Neural crest cell (in vitro differentiated cells): ENCODE measurements at places on chromosomes 13 and 19. TPM values are rescaled to one million over a fixed set of nuclear protein-coding genes. Genes with fewer than 3 reads are reported as not detected.

DNA sequence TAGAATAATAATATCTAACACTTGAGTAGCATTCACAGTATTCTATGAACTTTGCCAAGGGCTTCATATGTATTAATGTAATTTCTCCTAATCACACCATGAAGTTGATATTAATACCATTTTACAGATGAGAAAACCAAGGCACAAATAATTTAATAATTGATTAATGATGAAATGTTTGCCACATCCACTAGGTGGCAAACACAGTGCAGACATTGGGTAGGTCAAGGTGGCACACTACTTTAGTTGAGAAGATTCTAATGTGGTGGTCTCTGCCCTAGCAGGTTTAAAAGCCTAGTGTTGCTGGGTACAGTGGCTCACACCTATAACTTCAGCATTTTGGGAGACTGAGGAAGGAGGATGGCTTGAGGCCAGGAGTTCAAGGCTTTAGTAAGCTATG is 412.4 kb downstream of the SUCLA2 start:
- no peaks in the 10 kb centered on the region for H3K4me1 ChIP-seq
- no peak for DNase-seq
- H3K4me3 ChIP-seq = no peak overlapping the region
- no peaks in the 10 kb centered on the region for H3K27me3 ChIP-seq
- H3K27ac ChIP-seq = no peak overlapping the region

GRCh38 chr19:30565636-30566035 is 193.5 kb downstream of the ZNF536 start:
- peaks cover 23% of the 10 kb centered on the region for H3K4me1 ChIP-seq
- peak overlapping the region; percentile 78 for H3K27ac ChIP-seq
- no peak for DNase-seq
- H3K27me3 ChIP-seq = peaks cover under 1% of the 10 kb centered on the region
- H3K4me3 ChIP-seq = no peak overlapping the region
- H3K36me3 ChIP-seq = no peaks in the 10 kb centered on the region

DNA sequence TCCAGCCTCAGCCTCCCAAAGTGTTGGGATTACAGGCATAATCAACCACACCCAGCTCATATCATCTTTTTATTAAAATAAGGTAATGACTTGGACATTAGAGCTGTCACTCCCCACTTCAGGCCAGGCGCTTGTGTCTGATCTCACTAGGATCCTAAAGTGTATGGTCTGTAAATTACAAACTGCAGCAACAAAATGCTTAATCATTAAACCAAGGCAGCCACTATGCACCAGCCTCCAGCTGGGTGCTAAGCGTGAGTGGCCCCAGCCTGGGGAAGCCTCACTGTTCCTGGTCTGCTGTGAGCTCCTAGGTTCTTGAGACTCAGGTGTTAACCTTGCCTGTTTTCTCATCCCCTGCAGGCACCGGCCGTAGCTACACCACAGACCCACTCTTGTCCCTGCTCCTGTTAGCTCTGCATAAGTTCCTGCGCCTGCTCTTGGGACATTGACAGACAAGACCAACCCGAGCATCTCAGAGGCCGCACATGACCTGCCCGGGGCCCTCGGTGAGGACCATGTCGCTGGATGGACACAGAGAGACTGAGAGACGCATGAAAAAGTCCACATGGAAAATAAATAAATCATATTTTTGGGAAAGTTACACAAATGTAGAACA is 37.8 kb downstream of the VSTM2B start:
- H3K27me3 ChIP-seq = peaks cover 47% of the 10 kb centered on the region
- no peaks in the 10 kb centered on the region for H3K4me1 ChIP-seq
- DNase-seq = no peak
- no peak overlapping the region for H3K4me3 ChIP-seq
- H3K36me3 ChIP-seq = no peaks in the 10 kb centered on the region

DNA sequence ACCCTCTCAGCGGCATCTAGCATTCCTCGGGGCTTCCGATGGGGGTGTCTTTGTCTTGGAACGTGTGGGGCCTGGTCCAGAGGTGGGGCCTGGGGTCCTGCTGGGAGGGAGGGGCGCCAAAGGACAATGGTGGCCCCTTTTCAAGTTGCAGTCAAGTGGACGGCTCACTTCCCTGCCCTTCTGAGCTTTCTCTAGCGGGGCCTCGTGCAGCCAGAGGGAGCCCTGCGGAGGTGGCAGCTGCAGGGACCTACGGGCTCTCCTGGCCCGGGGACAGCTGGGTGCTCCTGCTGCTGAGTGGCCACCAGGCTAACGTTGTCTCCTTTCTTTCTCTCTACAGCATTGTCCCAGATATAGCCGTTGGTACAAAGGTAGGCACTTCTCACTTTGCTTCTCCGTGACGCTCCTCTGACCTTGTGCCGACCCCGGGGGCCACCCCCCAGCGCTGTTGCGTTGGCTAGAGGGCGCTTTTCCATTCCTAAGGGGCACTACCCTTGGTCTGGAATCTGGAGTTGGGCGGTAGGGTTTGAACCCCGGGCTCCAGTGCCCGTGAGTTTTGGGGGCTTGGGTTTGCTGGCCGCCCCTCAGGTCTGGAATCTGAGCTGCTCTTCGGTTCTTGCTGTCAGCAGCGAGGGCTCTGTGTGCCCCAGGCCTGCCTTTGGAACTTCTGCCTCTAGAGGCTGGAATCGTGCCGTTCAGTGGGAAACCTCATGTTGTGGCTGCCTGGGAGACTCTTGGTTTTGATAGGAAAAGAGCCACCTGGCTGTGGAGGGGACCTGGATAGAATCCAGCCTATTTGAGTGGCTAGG is 2.0 kb downstream of the PTBP1 start:
- H3K27ac ChIP-seq = peak overlapping the region; percentile 93
- peaks cover 16% of the 10 kb centered on the region for H3K36me3 ChIP-seq
- peak overlapping the region; percentile 98 for H3K4me3 ChIP-seq

DNA sequence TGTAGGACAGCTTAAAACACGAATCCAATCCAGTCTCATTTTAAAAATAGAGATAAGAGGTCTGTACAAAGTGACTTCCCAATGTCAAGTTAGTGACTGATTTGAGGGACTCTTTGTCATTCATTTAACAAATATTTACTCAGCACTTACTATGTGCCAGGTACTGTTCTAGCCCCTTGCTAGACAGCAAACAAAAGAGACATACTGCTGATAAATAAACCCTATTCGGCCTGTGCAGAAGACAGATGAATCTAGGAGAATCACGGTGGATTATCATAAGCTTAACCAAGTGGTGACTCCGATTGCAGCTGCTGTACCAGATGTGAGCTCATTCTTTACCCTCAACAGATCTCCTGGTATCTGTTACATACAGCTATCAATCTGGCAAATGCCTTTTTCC is 6.4 kb upstream of the ELF1 start:
- no peak for DNase-seq
- H3K4me1 ChIP-seq = no peaks in the 10 kb centered on the region
- H3K27ac ChIP-seq = no peak overlapping the region
- H3K36me3 ChIP-seq = no peaks in the 10 kb centered on the region
- H3K27me3 ChIP-seq = no peaks in the 10 kb centered on the region

GRCh38 chr19:38737281-38737865 is 6.9 kb downstream of the CAPN12 start:
- no peak overlapping the region for H3K27ac ChIP-seq
- no peak for DNase-seq
- H3K4me3 ChIP-seq = peak overlapping the region; percentile 77
- H3K36me3 ChIP-seq = no peaks in the 10 kb centered on the region
- H3K4me1 ChIP-seq = peaks cover 11% of the 10 kb centered on the region
- peaks cover 35% of the 10 kb centered on the region for H3K27me3 ChIP-seq

- DNase-seq = peak; percentile 99
- H3K36me3 ChIP-seq = peaks cover 25% of the 10 kb centered on the region
- H3K27ac ChIP-seq = peak within 1 kb of the TSS; percentile 98
- peaks cover 33% of the 10 kb centered on the region for H3K4me1 ChIP-seq
- peaks cover 12% of the 10 kb centered on the region for H3K27me3 ChIP-seq
- H3K4me3 ChIP-seq = peak within 1 kb of the TSS; percentile 95
Measured at GRCh38 chr19:12945479-12946091, at the start of gene RAD23A. Gene RAD23A, plus strand, starts transcription at chr19:12945862. Its CDS starts 87 bp downstream, at chr19:12945949.

GRCh38 chr19:49061445-49061844 is 3.2 kb downstream of the NTF4 start:
- H3K4me1 ChIP-seq = peaks cover 10% of the 10 kb centered on the region
- H3K4me3 ChIP-seq = no peak overlapping the region
- no peak overlapping the region for H3K27ac ChIP-seq

- DNase-seq = no peak
- peaks cover 7% of the 10 kb centered on the region for H3K4me1 ChIP-seq
- H3K36me3 ChIP-seq = no peaks in the 10 kb centered on the region
- no peak overlapping the region for H3K27ac ChIP-seq
- no peaks in the 10 kb centered on the region for H3K27me3 ChIP-seq
Measured at GRCh38 chr13:106061781-106062180, 473.7 kb downstream of the EFNB2 start.

DNA sequence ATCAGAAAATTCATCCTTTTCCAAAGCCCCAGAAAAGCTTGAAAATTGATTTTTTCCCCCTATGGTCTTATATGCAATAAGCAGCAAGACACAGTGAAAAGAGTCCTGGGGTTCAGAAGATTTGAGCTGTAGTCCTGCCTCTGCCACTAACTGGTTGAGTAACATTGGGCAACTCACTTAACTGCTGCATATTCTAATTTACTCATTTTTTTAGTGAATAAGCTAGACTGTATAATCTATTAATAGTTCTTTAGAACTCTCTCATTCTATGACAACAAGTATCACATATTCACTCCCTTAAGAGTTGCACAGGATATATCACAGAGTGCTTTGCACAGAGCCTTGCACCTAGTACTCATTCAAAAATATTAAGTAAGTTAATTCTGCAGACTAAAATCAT is 110.8 kb downstream of the STOML3 start:
- peaks cover 3% of the 10 kb centered on the region for H3K36me3 ChIP-seq
- H3K4me3 ChIP-seq = no peak overlapping the region
- no peaks in the 10 kb centered on the region for H3K27me3 ChIP-seq
- H3K4me1 ChIP-seq = peaks cover 32% of the 10 kb centered on the region

GRCh38 chr19:29217616-29218015 is 4.7 kb upstream of the UQCRFS1 start:
- no peaks in the 10 kb centered on the region for H3K36me3 ChIP-seq
- H3K4me3 ChIP-seq = no peak overlapping the region
- peaks cover 64% of the 10 kb centered on the region for H3K27me3 ChIP-seq
- no peak for DNase-seq
- H3K4me1 ChIP-seq = peaks cover 6% of the 10 kb centered on the region

DNA sequence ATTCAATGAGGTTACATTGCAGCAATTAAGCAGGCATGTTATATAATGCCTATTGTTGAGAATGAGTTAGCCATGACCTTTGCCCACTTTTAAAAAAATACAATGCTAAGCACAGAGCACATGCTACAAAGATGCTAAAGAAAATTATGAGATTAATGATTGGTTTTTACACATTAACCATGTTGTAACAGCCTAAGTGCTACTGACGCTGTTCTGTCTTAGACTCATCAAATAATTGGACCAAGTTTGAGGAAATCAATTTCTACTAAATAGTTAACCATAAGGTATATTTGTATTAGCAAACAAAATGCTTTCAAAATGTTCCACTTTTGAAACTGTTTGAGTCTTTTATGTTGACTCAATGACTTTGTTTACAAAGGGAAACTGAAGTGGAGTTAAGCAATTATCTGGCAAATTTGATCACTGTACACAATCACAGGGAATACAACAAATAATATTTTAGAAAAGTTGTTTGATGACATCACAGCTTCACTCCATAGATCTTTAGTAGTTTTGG is 14.3 kb downstream of the MIR17HG start:
- H3K4me1 ChIP-seq = peaks cover 36% of the 10 kb centered on the region
- H3K36me3 ChIP-seq = peaks cover 16% of the 10 kb centered on the region
- no peak overlapping the region for H3K27ac ChIP-seq
- DNase-seq = no peak
- peaks cover 3% of the 10 kb centered on the region for H3K27me3 ChIP-seq

DNA sequence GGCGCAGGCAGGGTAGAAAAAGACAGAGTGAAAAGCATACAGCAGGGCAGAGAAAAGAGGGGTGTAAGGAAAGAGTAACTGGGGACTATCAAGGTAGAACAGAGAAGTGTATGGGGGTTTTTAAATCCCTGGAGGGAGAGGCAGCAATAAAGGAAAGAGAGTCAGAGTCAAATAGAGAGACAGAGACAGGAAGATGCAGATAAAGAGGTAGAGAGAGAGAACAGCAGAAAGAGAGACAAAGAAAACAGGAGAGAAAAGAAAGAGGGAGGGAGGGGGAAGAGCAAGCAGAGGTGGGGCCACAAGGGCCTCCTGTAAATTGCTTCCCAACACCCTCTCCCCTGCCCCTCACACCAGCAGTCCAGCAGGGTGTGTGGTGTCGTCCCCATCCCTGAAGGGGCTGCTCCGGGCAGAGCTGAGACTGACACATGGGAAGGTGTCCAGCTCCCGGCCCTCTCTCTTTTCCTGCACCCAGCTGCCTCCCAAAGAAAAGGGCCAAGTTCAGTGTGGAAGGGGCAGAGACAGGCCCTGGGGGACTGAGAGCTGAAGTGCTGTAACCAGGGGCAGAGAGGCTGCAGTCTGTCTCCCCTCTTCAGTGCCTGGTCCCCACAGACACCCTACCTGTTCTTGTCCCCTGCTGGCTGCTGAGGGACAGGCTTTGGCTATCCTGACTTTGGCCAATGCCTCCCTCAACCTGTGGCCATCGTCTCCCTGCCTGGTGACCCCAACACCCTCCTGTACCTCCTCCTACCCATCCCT is 17.4 kb upstream of the POU2F2 start:
- no peak overlapping the region for H3K27ac ChIP-seq
- H3K4me1 ChIP-seq = peaks cover 38% of the 10 kb centered on the region
- H3K4me3 ChIP-seq = peak overlapping the region; percentile 1

- no peak overlapping the region for H3K27ac ChIP-seq
- H3K4me3 ChIP-seq = no peak overlapping the region
- peaks cover 20% of the 10 kb centered on the region for H3K4me1 ChIP-seq
- no peaks in the 10 kb centered on the region for H3K27me3 ChIP-seq
- no peaks in the 10 kb centered on the region for H3K36me3 ChIP-seq
Measured at GRCh38 chr19:16359964-16360363, 35.3 kb downstream of the KLF2 start.

DNA sequence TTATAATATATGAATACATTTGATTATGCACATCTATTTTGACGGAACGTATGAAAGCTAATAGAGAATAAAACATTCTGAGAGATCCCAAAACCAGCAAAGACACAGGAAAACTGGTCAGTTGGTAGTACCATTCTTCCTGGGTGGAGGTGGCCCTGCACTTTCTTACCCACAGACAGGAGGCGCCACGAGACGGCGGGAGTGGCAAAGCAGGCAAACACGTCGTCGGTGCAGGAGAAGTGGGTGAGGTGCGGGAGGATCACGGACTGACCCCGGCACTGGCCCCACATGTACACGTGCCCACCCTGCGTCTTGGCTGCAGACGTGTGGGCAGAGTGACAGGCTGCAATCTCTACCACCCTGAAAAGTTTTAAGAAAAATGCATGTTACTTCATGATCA is 36.1 kb downstream of the RCBTB1 start:
- H3K27me3 ChIP-seq = no peaks in the 10 kb centered on the region
- no peak for DNase-seq
- H3K4me1 ChIP-seq = no peaks in the 10 kb centered on the region
- H3K27ac ChIP-seq = no peak overlapping the region
- H3K36me3 ChIP-seq = peaks cover 10% of the 10 kb centered on the region

The POSTN gene
- 93.0 and 97.0 TPM in 2 replicates for total RNA-seq

The ZNF208 gene
- total RNA-seq = not detected in 2 replicates

The PALM gene
- total RNA-seq = 45.1 and 52.1 TPM in 2 replicates

The FFAR2 gene
- total RNA-seq = not detected in 2 replicates

The C5AR2 gene
- not detected in 2 replicates for total RNA-seq

The CBLC gene
- total RNA-seq = not detected in 2 replicates

The ATP7B gene
- total RNA-seq = 11.0 and 11.6 TPM in 2 replicates
